Mesenchymal stem cell (in vitro differentiated cells and primary cell): ENCODE measurements at places on chromosomes 6 and 20.
A peak's percentile ranks its signal among the peaks of the same experiment; 100 is the strongest.

- DNase-seq: no peak
These were observed 35.8 kb downstream of the GRIK2 start for GRCh38 chr6:101429270-101429669.

GRCh38 chr6:55566036-55566710, 12.8 kb downstream of the HMGCLL1 start:
- DNase-seq: no peak

DNA sequence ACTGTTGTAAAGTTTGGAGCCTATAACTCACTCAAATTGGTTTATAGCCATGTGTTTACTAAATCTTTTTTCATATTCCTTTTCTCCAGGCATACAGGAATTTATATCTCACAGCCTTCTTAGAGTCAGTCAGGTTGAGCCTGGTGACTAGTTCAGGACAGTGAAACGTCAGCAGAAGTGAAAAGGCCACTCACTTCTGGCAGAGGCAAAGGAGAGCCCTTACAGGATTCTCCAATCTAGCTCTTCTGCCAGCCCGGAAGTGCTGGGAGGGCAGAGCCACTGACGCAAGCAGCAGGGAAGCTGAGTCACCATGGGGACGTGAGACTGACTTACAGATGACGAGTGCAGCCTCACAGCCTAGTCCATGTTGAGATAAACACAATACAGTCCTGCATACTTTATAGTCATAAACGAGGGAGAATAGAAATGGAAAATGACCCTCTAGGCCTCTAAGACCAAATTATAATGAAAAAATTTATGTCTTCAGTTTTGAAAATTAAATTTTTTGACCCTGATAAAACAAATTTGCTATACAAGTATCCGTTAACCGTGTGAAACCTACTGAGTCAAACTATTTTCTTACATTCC, 1.3 kb downstream of the PXT1 start:
- DNase-seq: peak; percentile 100

GRCh38 chr6:130810307-130811030, 16.7 kb upstream of the SMLR1 start:
- DNase-seq: peak; percentile 60

DNA sequence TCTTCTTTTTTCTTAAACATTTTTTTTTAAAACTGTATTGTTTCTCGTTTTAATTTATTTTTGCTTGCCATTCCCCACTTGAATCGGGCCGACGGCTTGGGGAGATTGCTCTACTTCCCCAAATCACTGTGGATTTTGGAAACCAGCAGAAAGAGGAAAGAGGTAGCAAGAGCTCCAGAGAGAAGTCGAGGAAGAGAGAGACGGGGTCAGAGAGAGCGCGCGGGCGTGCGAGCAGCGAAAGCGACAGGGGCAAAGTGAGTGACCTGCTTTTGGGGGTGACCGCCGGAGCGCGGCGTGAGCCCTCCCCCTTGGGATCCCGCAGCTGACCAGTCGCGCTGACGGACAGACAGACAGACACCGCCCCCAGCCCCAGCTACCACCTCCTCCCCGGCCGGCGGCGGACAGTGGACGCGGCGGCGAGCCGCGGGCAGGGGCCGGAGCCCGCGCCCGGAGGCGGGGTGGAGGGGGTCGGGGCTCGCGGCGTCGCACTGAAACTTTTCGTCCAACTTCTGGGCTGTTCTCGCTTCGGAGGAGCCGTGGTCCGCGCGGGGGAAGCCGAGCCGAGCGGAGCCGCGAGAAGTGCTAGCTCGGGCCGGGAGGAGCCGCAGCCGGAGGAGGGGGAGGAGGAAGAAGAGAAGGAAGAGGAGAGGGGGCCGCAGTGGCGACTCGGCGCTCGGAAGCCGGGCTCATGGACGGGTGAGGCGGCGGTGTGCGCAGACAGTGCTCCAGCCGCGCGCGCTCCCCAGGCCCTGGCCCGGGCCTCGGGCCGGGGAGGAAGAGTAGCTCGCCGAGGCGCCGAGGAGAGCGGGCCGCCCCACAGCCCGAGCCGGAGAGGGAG, 580 bp downstream of the VEGFA start:
- peak; percentile 81 for DNase-seq

DNA sequence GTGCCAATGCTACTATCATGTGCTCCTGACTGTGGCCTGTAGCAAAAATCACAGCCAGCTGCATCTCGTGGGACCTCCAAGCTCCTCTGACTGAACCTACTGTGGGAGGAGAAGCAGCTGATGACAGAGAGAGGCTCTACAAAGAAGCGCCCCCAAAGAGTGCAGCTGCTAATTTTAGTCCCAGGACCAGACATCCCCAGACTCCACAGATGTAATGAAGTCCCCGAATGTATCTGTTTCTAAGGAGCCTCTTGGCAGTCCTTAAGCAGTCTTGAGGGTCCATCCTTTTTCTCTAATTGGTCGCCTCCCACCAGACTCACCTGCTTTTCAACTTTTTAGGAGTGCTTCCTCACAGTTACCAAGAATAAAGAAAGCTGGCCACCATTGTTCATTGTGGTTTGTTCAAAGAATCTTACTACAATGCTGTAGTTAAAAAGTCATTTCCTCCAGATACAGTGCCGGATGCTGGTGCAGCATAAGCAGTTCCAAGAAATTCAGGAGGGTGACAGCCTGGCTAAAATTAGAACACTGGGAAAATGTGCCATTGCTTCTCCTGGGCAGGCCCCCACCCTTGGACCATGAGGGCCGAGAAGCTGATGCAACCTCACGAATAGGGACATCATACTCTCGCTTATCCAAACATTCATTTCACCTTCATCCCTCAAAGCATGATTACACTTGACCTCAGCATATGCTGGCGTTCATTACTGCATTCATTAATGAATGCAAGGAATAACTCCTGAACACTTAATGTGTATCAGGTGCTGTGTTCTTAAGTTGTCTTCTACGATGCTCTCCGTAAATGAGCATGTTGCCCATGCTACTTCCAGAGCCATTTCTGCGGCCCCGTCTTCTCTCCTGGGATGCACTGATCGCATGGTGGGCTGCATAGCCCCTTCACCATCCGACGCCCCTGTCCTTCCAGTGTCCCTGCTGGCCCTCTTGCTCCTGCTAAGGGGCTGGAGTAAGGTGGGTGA, 66.4 kb downstream of the LY86 start:
- no peak for DNase-seq

- no peak for DNase-seq
These were observed 77.2 kb downstream of the GPR6 start for GRCh38 chr6:110055387-110055735.

GRCh38 chr20:3648951-3649350, 14.2 kb downstream of the GFRA4 start:
- DNase-seq: no peak

GRCh38 chr20:18541741-18542140, 25.5 kb upstream of the SMIM26 start:
- DNase-seq: no peak

- DNase-seq: no peak
These were observed 51.3 kb upstream of the UFL1 start for GRCh38 chr6:96470296-96470695.

GRCh38 chr20:23877524-23877923, 2.0 kb downstream of the CST5 start:
- DNase-seq: no peak

GRCh38 chr6:89985751-89986493, 91.7 kb downstream of the GJA10 start:
- peak; percentile 73 for DNase-seq

DNA sequence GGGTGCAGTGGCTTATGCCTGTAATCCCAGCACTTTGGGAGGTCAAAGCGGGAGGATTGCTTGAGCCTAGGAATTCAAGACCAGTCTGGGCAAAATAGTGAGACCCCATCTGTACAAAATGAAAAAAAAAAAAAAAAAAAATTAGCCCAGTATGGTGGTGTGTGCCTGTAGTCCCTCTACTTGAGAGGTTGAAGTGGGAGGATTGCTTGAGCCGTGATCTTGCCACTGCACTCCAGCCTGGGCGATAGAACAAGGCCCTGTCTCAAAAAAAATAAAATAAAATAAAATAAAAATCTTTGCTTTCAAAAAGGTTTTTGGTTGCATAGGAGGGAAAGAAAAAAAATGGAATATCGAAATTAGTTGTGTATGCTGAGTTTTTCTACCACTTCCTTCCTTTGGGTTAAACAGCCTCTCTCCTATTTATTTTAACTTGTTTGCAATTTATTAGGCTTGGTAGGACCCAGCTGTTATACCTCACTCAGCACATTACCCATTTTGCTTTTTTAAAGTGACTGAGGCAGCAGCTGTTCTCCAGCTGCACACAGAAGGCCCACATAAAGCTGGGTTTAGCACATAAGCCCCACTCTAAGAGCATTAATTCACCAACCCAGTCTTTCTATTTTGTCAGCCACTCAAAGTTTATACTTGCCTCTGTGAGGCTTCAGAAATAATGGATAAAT, 152.3 kb downstream of the ZFAND3 start:
- DNase-seq: peak; percentile 64

- DNase-seq: no peak
These were observed 224.5 kb downstream of the RFPL4B start for GRCh38 chr6:112571488-112572270.

GRCh38 chr6:5763407-5763806, 243.3 kb downstream of the NRN1 start:
- peak; percentile 23 for DNase-seq

DNA sequence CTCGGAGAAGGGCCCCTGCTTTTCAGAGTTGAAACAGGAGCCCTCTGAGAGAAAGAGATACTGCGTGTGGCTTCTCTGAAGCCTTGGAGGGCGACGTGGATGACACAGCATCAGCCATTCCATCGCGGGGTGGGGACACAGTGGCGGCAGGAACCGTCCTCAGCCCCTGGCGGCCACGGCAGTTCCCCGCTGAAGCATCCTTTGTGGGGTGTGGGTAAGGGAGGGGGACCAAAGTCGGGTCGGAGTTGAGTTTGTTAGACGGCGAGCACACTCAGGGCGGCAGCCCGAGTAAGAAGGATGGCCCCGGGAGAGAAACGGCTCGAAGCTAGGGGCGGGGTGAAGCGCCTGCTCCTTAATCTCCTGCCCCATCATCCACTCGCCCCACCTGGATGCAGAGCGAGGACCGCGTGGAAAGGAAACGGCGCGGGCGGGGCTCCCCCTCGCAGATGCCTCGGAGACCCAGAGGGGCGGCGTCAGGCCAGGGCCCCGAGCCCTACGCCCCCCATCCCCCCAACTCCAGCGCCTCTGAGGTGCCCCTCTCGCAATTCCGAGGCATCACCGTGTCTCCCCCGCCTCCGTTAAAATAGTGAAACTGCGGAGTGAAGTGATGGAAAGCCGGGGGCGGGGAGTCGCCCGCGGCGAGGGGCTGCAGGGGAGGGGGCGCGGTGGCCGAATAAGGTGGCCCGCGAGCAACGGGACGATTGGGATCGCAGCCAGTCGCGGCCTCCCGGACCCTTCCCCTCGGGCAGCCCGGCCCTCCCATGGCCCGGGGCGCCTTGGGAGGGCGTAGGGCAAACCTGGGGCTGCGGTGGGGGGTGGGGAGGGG, 796 bp upstream of the RREB1 start:
- DNase-seq: no peak

DNA sequence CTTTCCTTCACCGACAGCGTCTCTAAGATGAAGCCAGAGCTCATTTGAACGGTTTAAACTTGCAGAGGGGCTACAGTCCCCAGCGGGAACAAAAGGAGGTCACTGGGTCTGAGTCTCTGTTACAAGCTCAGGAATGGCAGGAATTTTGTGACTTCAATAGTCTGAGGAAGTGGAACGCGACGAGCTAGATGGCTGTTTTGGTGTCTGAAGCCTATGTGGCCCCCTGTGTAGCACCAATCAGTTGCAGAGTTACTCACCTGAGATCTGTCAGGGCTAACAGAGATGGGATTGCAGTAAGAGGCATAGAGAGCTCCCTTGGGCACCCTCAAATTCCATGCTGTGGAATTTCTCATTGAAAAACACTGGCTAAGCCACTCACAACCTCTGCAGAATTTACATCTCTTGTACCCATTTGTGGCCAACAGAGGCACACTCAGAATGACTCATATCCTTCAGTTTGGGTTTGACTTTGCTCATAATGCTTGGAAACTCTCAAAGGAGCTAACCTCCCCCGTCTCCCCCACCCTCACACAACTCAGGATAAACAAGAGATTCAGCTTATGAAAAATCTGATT, 7.1 kb upstream of the TCP11 start:
- peak; percentile 28 for DNase-seq

- no peak for DNase-seq
These were observed 74.8 kb upstream of the KIF16B start for GRCh38 chr20:16647875-16648597.

DNA sequence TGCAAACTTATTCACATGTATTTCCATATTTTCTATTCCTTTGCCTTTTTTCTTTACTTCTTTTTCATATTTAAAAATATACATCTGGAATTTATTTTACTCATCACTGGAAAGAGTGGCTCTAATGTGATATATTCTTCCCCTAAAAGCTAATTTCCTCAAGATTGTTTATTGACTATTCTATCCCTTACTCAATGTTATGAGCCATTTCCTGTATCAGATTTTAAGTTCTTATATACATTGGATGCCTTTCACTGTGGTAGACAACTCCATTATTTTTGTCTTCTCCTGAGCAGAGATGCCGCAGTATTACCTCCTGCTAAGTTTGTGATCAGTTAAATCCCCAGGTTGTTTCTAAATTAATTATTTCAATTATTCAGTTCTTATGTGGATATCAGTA, 418.4 kb upstream of the JAG1 start:
- no peak for DNase-seq

GRCh38 chr20:62282877-62283503, 19.8 kb upstream of the ADRM1 start:
- DNase-seq: no peak

- DNase-seq: peak; percentile 98
These were observed 236.8 kb downstream of the PACRG start for GRCh38 chr6:162964488-162965140.

- DNase-seq: peak; percentile 76
These were observed 36.0 kb downstream of the CCN2 start for GRCh38 chr6:131914967-131915751.

DNA sequence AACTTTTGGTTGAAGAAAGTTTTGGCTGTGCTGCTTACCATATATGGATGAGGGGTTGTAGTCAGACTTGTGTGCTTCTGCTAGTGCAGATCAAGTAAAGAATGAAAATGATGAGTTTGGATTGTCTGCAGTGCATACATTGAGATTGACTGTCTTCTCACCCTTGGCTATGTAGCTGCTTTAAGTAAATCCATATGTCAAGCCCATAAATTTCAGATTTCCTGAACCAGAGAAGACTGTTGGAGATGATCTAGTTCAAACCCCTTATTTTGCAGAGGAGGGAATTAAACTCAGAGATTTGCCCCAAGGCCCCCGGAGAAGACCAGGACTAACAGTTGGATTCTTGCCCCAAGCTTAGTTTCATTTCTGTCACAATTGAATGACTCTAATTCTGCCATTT, 67.2 kb downstream of the PKIB start:
- no peak for DNase-seq

GRCh38 chr6:6635869-6636268, 47.3 kb downstream of the LY86 start:
- DNase-seq: no peak

DNA sequence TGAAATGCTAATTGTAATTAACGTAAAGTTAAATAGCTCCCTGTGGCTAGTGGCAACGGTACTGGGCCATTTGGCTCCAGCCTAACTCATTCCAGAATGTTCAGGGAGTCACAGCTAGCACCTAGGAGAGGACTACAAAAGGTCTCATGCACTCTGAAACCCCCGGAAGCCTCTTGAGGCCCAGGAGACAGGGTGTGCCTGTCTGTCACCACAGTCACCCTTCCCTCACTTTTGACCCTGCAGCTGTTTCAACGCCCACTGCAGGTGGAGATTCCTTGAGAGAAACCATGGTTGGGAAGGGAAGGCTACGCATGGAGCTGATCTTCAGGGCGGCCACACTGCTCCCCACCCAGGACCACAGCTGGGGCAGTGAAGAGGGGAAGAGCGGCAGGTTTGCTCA, 58.6 kb downstream of the SULF2 start:
- no peak for DNase-seq
